ENCODE measurements at places on chromosomes 6 and 20.

DNA sequence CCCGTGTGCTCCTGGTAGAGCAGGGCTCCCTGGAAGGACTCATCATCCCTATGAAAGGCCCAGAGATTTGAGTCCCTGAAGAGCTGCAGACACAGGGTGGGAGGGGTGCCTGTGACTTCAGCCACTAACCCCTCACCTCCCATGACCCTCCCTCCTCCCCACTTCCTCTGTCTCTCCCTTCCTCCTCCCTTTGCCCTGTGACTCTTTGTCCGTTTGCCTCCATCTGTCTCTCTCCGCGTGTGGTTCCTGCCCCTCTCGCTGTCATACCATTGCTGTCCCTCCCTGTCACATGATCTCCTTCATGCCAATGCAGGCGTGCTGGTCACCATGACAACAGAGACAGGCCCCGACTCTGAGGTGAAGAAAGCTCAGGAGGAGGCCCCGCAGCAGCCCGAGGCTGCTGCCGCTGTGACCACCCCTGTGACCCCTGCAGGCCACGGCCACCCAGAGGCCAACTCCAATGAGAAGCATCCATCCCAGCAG is 19.0 kb downstream of the EPB41L1 start:
- DNase-seq, result no peak

GRCh38 chr20:9353916-9354276 is 160.5 kb upstream of the LAMP5 start:
- no peak for DNase-seq

DNA sequence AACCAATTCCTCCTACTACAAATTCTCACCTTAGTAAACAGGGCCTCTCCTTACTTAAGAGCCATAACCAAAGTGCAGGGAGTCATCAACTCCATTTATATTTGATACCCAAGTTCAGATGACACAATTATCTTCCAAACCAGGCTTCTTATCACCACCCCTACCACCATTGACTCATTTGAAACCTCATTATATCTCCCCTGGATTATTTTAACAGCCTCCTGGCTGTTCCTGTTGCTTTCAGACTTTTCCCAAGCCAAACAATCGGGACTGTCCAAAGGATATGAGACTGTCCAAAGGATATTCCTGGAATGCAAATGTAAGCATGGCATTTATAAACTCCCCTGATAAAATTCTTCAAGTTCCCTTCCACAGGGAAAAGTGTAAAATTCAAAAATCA is 394.3 kb downstream of the MAFB start:
- DNase-seq, result no peak

DNA sequence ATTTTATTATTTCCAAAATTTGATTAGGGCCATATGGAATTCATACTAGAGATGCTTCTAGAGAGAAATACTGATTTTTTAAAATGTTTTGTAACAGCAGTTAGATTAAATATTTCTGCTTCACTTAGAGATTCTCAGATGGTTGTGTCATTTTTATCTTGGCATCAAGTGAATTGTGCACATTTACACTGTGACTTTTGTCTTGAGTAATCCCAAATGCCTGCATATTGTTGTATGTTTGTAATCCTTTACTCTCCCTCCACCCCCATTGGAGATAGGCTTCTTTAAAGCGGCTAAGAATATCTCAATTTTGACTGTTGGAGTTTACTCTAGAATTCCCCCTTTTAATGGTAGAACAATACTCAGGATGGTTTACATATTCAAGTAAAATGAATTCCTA is 19.0 kb downstream of the STX16 start:
- no peak for DNase-seq

- DNase-seq, result no peak
Measured at GRCh38 chr20:57991211-57991881, 237.1 kb downstream of the ANKRD60 start.

DNA sequence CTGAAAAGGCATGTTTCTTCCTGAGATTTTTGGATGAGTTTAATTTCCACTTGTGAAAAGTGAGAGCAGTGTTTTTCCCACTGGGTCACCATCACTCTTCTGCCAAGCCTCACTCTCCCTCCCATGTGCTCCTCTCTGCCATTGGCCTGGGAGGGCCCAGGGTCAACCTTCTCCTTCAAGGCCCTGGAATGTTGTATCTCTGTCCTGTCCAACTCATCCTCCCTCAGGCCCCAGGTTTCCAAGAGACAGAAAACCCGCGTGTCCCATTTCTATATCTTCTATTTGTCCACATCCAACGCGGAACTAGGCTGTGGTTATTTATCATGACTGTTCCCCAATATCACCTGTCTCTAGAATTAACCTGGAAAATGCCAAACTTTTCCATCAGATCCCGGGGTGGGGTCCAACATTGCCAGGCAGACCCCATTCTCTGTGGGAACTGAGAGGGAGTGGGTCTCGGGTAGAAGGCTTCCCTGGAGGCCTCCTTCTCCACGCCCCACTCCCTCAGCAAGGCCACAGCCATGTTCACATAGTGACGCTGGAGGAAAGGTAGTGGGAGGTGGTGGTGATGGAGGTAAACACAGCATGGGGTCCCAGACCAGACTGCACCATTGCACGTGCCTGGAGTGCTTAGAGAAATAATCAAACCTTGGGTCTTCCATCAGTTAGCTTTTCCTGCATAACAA is 173.5 kb downstream of the SCP2D1 start:
- no peak for DNase-seq

DNA sequence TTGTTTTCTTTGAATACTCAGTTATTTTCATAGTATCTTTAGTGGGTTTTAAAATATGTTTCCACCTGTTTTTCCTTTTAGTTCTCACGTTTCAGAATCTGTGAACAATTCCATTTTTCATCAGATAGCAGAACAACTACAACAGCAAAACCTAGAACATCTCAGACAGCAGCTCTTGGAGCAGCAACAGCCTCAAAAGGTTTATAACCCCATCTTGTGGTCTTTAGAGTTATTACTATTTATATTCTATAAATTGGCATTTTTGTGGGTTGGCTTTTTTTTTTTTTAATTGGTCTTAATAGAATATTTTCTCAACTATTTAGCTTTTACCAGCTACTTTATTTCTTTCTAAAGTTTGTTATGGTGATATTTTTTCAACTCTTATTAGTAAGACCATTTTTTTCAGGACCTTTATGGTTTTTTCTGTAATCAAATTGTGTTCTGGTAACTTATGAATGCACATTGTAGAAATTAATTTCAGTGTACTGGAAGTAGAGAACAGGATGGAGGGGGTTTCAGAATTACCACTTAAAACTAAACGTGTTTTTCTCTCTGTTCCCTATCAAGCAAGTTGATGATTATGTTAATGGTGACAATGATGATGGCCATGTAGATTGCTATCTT is 72.2 kb downstream of the SCAF8 start:
- DNase-seq, result no peak

- DNase-seq, result no peak
Measured at GRCh38 chr20:11995805-11996567, 78.3 kb downstream of the BTBD3 start.

GRCh38 chr6:32968867-32969684 is 682 bp downstream of the BRD2 start:
- DNase-seq, result peak; percentile 64

DNA sequence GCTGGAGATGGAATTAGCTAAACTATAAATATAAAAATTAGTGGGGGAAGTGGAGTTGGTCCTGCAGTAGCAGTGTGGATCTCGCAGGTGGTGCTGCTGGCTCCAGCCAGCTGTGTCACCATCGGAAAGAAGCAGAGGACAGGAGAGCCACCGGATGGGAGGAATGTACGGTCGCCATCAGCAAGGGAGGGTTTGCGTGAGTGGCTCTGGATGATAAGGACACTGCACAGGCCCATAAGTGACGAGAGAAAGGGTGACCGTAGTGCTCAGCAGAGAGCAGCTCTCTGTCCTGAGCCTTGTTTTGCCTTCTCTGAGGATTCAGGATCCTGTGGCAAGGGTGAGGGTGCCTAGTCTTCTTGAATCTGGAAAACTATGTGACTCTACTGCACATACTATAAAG is 378.7 kb downstream of the ZFAND3 start:
- DNase-seq, result no peak

- no peak for DNase-seq
Measured at GRCh38 chr6:168061269-168062210, 17.5 kb downstream of the FRMD1 start.

DNA sequence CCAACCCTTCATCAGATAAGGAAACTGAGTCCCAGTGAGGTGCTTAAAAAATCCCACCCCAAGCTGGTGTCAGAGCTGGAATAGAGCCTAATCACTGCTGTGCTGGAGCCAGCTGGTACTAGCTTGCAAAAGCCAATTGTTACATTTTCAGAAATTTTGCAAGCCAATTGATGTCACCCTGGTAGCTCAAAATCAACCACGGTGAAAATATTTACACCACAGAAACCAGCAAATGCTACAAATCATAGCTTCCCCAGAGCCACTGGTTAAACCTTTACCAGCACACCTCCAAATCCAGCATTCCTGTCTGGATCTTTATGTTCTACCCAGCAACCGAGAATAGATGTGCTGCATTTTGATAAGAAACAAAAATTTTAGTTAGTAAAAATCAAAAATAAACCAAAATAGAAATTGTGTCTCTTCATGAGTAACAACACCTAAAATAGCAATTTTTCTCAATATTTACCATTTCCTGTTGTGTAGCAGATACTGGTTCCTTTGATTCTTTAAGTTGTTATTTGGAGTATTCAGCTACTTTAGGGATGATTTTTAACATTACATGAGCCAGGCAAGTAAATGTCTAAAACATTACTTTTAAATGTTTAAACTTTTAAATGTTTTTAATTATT is 7.2 kb upstream of the LCA5 start:
- no peak for DNase-seq

GRCh38 chr6:35706468-35706867 is 17.8 kb upstream of the FKBP5 start:
- no peak for DNase-seq

GRCh38 chr6:123965894-123966293 is 162.2 kb downstream of the NKAIN2 start:
- DNase-seq, result no peak

GRCh38 chr6:156899071-156899470 is 121.9 kb downstream of the ARID1B start:
- no peak for DNase-seq

- no peak for DNase-seq
Measured at GRCh38 chr6:143107911-143108761, 47.4 kb downstream of the AIG1 start.

GRCh38 chr20:1861347-1861976 is 33.7 kb upstream of the SIRPA start:
- no peak for DNase-seq

DNA sequence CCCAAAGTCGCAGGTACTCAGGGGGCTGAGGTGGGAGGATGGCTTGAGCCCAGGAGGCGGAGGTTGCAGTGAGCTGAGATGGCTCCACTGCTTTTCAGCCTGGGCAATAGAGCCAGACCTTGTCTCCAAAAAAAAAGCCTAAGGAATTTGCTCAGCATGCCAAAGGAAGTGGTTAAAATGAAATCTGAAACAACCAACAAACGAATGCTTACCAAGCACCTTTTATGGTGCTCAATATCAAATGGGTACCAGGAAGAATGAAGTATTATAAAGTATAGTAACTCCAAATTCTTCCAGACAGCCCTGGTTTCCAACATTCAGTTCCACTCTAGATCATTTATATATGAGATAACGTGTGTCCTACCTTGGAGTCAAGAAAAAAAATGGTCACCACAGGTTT is 14.0 kb downstream of the GMDS start:
- no peak for DNase-seq

DNA sequence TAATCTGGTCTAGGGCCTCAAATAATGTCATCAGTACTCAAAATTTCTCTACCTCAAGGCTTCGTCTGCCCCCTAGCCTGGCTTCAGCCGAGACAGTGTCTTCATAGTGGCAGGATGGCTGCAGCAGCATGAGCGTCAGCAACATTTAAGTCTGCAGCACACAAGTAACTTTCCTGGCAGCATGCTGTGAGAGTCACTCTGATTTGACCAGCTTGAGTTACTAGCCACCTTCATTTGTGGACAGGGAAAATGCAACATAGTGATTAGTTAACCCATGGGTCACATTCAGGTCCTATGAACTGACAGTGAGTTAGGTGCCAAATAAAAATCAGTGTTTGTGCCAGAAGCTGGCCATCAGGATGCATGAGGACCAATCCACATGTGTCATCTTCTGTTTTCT is 209.9 kb upstream of the SLC35B3 start:
- DNase-seq, result no peak

DNA sequence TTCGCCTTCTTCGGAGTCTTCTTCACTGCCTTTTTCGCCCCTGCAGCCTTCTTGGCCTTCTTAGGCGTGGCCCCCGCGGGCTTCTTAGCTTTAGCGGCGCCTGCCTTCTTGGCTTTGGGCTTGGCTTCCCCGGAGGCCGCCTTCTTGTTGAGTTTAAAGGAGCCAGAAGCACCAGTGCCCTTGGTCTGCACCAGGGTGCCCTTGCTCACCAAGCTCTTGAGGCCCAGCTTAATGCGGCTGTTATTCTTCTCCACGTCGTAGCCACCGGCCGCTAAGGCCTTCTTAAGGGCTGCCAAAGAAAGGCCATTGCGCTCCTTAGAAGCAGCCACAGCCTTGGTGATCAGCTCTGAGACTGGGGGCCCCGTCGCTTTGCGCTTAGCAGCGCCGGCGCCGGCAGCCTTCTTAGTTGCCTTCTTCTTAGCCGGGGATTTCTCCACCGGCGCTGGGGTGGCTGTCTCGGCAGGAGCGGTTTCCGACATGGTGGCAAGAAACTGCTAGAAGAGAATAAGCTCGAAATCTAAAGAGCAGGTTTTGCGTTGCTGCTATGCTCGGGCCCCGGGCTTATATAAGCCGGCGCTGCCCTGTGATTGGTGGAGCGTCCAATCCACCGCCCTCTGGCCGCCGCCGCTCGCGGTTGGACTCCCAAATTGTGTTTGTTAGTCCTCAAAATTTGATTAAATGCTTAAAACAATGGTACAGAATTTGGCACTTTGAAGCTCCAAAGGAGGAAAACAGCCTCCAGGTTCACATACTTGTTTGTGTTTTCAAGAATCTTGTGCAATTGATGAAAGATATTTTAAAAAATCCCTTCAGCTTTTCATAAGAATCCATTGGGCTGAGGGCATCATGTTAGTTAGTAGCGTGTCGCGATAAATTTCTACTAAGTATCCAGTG is 44.9 kb downstream of the OR2B2 start:
- DNase-seq, result peak; percentile 88

Measured in stimulated activated naive B cell treated with anti-CD40 and anti-IgM and Interleukin-4, amounts not matched to agents 10 μg/mL and 1 μg/mL and 100 μg/mL, for 72 hours (primary cell).